ENCODE measurements at places on chromosomes 6 and 20.
A peak's percentile ranks its signal among the peaks of the same experiment; 100 is the strongest.

GRCh38 chr6:41080621-41081020, 7.8 kb downstream of the NFYA start:
- H3K27ac ChIP-seq = peak overlapping the region; percentile 80
- H3K4me3 ChIP-seq = peak overlapping the region; percentile 3
- peaks cover 93% of the 10 kb centered on the region for H3K36me3 ChIP-seq
- H3K4me1 ChIP-seq = peaks cover 70% of the 10 kb centered on the region

GRCh38 chr20:17466641-17467040, 64.5 kb downstream of the BFSP1 start:
- no peaks in the 10 kb centered on the region for H3K36me3 ChIP-seq
- no peaks in the 10 kb centered on the region for H3K4me1 ChIP-seq
- H3K27ac ChIP-seq = no peak overlapping the region
- no peak overlapping the region for H3K4me3 ChIP-seq
- peaks cover 8% of the 10 kb centered on the region for H3K27me3 ChIP-seq

GRCh38 chr6:105994591-105995390, 91.3 kb upstream of the PRDM1 start:
- H3K4me1 ChIP-seq = peaks cover 35% of the 10 kb centered on the region
- peaks cover 72% of the 10 kb centered on the region for H3K27me3 ChIP-seq
- peak overlapping the region; percentile 80 for H3K4me3 ChIP-seq

GRCh38 chr6:143427109-143427817, 23.2 kb downstream of the ADAT2 start:
- H3K36me3 ChIP-seq = peaks cover 80% of the 10 kb centered on the region
- no peak overlapping the region for H3K27ac ChIP-seq
- no peak overlapping the region for H3K4me3 ChIP-seq
- H3K27me3 ChIP-seq = no peaks in the 10 kb centered on the region
- H3K4me1 ChIP-seq = peaks cover 14% of the 10 kb centered on the region
- peak; percentile 74 for DNase-seq

- H3K36me3 ChIP-seq = no peaks in the 10 kb centered on the region
- no peak for DNase-seq
- no peaks in the 10 kb centered on the region for H3K27me3 ChIP-seq
- H3K4me3 ChIP-seq = no peak overlapping the region
Observed at GRCh38 chr6:44778513-44778912, 391.0 kb downstream of the CDC5L start.

- H3K4me1 ChIP-seq = peaks cover 4% of the 10 kb centered on the region
- H3K27me3 ChIP-seq = peaks cover 74% of the 10 kb centered on the region
- H3K36me3 ChIP-seq = no peaks in the 10 kb centered on the region
Observed at GRCh38 chr6:117907601-117908245, 659 bp downstream of the SLC35F1 start.

GRCh38 chr20:1377984-1378734, 14.7 kb downstream of the FKBP1A start:
- H3K27ac ChIP-seq = peak overlapping the region; percentile 95
- H3K36me3 ChIP-seq = peaks cover 95% of the 10 kb centered on the region
- H3K27me3 ChIP-seq = no peaks in the 10 kb centered on the region
- H3K4me1 ChIP-seq = peaks cover 88% of the 10 kb centered on the region
- DNase-seq = no peak
- H3K4me3 ChIP-seq = peak overlapping the region; percentile 44

DNA sequence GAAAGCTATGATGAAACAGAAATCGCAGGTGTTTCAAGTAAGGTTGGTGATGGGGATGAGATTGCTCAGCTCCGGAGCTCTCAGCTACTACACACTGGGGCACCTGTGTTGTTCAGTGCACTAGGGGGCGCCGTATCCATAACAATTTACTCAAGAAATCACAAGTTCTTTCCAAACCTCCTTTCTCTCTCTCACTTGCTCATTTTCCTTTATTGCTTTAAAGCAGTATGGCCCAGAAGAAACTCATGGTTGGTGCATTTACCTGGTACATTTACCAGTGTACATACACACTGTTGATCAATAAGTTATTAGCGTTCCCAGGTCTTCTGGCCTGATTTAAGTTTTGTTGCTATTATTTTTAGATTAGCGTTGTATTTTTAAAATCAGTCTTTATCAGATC, 235.2 kb upstream of the TAB2 start:
- peak; percentile 84 for DNase-seq
- H3K27ac ChIP-seq = peak overlapping the region; percentile 47
- no peaks in the 10 kb centered on the region for H3K36me3 ChIP-seq
- H3K4me1 ChIP-seq = peaks cover 69% of the 10 kb centered on the region
- H3K27me3 ChIP-seq = no peaks in the 10 kb centered on the region

- peaks cover 88% of the 10 kb centered on the region for H3K27me3 ChIP-seq
- DNase-seq = no peak
- peak within 1 kb of the TSS; percentile 48 for H3K4me3 ChIP-seq
Observed at GRCh38 chr20:54173653-54174456, at the start of gene CYP24A1. TSS of gene CYP24A1 (minus strand) at chr20:54173986. CDS start at chr20:54173579, 407 bp downstream.

GRCh38 chr6:81130969-81131368, 621.5 kb downstream of the TENT5A start:
- H3K4me3 ChIP-seq = no peak overlapping the region
- H3K4me1 ChIP-seq = no peaks in the 10 kb centered on the region
- no peaks in the 10 kb centered on the region for H3K36me3 ChIP-seq
- DNase-seq = no peak
- no peak overlapping the region for H3K27ac ChIP-seq

- H3K4me1 ChIP-seq = peaks cover 72% of the 10 kb centered on the region
- H3K36me3 ChIP-seq = peaks cover 12% of the 10 kb centered on the region
- no peak overlapping the region for H3K4me3 ChIP-seq
- H3K27ac ChIP-seq = peak overlapping the region; percentile 83
Observed at GRCh38 chr6:30792786-30793185, 48.4 kb upstream of the IER3 start.

GRCh38 chr6:25354078-25354932, 75.1 kb downstream of the CARMIL1 start:
- peaks cover 11% of the 10 kb centered on the region for H3K4me1 ChIP-seq

DNA sequence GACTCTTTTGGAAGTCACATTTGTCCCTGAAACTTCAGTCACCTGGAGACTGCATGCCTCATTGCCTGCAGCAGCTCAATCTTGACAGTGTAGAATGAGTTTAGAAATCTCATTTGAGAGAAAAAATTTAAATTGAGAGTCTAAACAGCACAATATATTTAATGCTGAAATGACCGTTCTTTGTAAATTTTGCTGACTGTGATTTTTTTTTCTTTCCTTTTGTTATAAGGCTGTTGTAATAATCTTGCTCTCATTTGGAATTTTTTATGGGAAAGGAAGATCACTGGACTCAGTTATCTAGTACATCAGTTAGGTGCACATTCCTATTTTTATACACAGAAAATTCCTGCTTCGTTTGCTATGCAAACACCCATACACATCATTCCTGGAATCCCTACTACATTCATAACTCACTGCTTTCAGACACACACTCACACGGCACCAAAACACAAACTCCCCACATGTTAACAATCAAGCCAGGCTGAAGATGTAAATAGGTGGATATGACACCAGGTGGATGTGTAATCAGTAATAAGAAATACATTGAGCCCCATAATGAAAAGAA, 43.8 kb downstream of the PTCHD4 start:
- H3K27ac ChIP-seq = no peak overlapping the region
- no peaks in the 10 kb centered on the region for H3K36me3 ChIP-seq
- peaks cover 36% of the 10 kb centered on the region for H3K27me3 ChIP-seq
- H3K4me1 ChIP-seq = peaks cover 3% of the 10 kb centered on the region
- no peak overlapping the region for H3K4me3 ChIP-seq
- DNase-seq = no peak

GRCh38 chr6:71396410-71396801, 107.8 kb downstream of the OGFRL1 start:
- peaks cover 2% of the 10 kb centered on the region for H3K4me1 ChIP-seq
- no peak overlapping the region for H3K27ac ChIP-seq
- peaks cover 8% of the 10 kb centered on the region for H3K27me3 ChIP-seq
- no peak for DNase-seq
- no peaks in the 10 kb centered on the region for H3K36me3 ChIP-seq

GRCh38 chr6:47306887-47307286, 2.8 kb downstream of the TNFRSF21 start:
- no peak overlapping the region for H3K4me3 ChIP-seq
- peaks cover 75% of the 10 kb centered on the region for H3K27me3 ChIP-seq
- H3K36me3 ChIP-seq = no peaks in the 10 kb centered on the region
- H3K27ac ChIP-seq = no peak overlapping the region
- peaks cover 17% of the 10 kb centered on the region for H3K4me1 ChIP-seq

DNA sequence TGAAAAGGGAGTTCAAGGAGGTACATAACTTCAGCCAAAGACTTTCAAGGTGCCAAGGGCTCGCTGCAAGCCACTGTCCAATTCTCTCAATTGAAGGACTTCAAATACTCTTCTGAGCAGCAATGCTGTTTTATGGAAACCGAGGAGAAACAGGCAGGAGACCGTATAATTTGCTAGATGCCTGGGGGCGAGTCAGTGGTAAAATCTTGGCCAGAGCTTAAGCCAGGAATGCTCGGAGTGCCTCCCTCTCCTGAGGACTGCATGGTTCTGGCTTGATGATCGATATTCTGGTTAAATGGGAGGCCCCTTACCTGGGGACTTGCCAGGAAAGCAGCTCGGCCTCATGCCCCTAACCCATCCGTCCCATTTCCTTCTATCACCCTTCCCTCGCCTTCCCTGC, 35.8 kb upstream of the NOP56 start:
- peaks cover 2% of the 10 kb centered on the region for H3K4me1 ChIP-seq
- no peak overlapping the region for H3K4me3 ChIP-seq
- no peak for DNase-seq
- H3K27ac ChIP-seq = no peak overlapping the region
- peaks cover 38% of the 10 kb centered on the region for H3K27me3 ChIP-seq

DNA sequence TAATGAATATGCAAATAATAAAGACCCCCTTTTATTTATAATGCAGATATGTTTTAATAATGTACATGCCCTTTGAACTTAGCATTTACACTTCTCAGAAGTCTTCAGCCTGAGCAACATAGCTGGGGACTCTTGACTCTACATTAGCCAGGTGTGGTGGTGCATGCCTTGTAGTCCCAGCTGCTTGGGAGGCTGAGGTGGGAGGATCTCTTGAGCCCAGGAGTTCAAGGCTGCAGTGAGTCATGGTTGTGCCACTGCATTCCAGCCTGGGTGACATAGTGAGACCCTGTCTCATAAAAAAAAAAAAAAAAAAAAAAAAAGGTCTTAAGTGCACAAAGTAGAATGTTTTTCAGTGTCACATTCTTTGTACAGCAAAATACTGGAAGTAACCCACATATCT, 17.3 kb upstream of the MAPK13 start:
- no peaks in the 10 kb centered on the region for H3K27me3 ChIP-seq
- H3K4me3 ChIP-seq = no peak overlapping the region
- peaks cover 65% of the 10 kb centered on the region for H3K36me3 ChIP-seq
- peaks cover 71% of the 10 kb centered on the region for H3K4me1 ChIP-seq
- DNase-seq = no peak

GRCh38 chr6:118940770-118941169, 5.8 kb upstream of the MCM9 start:
- H3K4me1 ChIP-seq = peaks cover 16% of the 10 kb centered on the region
- H3K36me3 ChIP-seq = peaks cover 41% of the 10 kb centered on the region
- no peaks in the 10 kb centered on the region for H3K27me3 ChIP-seq
- H3K27ac ChIP-seq = no peak overlapping the region
- DNase-seq = no peak

GRCh38 chr20:2305946-2306345, 10.1 kb downstream of the TGM3 start:
- peaks cover 7% of the 10 kb centered on the region for H3K27me3 ChIP-seq
- no peaks in the 10 kb centered on the region for H3K36me3 ChIP-seq
- no peak overlapping the region for H3K4me3 ChIP-seq
- H3K4me1 ChIP-seq = peaks cover 5% of the 10 kb centered on the region
- no peak for DNase-seq

- peaks cover 24% of the 10 kb centered on the region for H3K27me3 ChIP-seq
- no peak for DNase-seq
- no peak overlapping the region for H3K27ac ChIP-seq
- H3K4me3 ChIP-seq = no peak overlapping the region
- H3K4me1 ChIP-seq = peaks cover under 1% of the 10 kb centered on the region
Observed at GRCh38 chr6:146887447-146888077, 288.8 kb downstream of the ADGB start.

- no peaks in the 10 kb centered on the region for H3K36me3 ChIP-seq
- H3K27me3 ChIP-seq = peaks cover 3% of the 10 kb centered on the region
- H3K4me1 ChIP-seq = peaks cover 2% of the 10 kb centered on the region
- H3K4me3 ChIP-seq = no peak overlapping the region
- DNase-seq = no peak
- H3K27ac ChIP-seq = no peak overlapping the region
Observed at GRCh38 chr6:31116661-31117385, 2.2 kb downstream of the PSORS1C1 start.

GRCh38 chr6:44512868-44513741, 125.6 kb downstream of the CDC5L start:
- no peak for DNase-seq
- no peak overlapping the region for H3K4me3 ChIP-seq
- H3K36me3 ChIP-seq = no peaks in the 10 kb centered on the region
- no peak overlapping the region for H3K27ac ChIP-seq
